ENCODE measurements at places on chromosomes 16 and 17. TPM values are rescaled to one million over a fixed set of nuclear protein-coding genes. Genes with fewer than 3 reads are reported as not detected.

The MILR1 gene
- 3.0 TPM for total RNA-seq

- DNase-seq: no peak
Observed at GRCh38 chr16:19361587-19361986, 56.1 kb upstream of the TMC5 start.

DNA sequence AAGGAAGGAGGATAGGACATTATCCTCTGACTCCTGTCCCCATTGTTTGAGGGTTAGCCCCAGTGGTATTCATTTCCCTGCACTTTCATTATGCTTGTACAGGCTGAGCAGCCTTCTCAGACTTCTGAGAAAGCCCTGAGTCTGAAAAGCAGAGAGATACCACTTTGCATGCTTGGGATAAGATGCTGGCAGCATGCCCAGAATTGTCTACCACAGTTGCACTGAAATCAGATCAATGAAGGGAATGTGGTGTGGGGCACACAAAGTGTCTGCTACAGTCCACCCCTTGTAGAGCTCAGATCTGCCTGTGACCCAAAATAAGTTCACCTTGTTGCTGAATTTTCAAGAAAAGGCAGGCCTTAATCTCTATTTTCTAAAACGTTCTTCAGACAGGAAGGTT is 160.6 kb downstream of the CCT6B start:
- no peak for DNase-seq

- DNase-seq: no peak
Observed at GRCh38 chr17:49090878-49091594, 41.5 kb upstream of the B4GALNT2 start.

The FAM222B gene
- 12.2 TPM for total RNA-seq

DNA sequence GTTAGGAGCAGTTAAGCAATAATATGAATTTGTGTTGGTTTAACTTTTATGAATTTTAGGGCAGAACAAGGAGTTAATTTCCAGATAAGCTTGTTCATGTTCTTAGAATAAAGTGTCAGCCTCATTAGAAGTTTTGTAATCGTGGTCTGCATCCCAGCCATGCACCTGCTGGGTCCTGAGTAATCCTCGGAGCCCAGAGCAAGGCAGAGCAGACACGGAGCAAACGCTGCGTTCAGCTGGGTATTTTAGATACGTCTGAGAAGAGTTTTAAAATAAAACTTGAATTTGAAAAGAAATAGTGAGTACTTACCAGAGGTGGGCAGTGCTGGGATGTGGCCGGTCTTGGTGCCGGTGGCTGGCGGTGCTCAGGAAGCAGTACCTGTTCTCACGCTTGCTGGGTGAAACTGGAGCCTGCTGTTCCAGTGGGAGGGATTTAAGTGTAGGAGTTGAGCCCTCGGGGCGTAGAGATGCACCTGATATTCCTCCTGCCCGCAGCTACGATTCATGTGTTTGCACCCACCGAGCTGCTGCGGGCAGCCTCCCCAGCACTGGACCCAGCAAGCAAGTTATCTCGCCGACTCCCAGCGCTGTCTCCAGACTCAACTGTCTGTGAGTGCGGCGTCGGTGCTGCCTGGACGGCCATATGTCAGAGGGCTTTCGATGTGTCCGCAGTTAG is at the start of gene ZNF750:
Gene ZNF750, minus strand, starts transcription at position 406 of the 676 bp plus-strand sequence. CDS start 7,568 bp downstream, outside the sequence.
- no peak for DNase-seq

DNA sequence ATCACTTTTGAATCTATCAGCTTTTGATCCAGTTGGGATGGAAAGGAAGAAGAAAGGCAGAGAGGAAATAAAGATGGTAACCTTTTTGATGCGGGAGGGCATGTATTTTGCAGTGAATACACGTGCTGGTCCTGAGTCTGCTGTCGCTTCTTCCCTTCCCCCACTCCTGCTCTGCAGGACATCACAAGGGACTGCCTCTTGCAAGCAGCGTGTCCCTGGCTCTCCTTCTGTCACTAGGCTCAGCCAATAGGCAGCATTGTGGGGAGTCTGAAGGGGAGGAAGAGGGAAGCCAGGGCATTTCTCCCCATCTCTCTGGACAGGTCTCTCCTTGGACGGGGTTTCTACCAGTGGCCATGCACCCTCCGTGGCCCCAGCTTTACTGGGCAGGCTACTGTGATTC is 15.7 kb upstream of the WFDC1 start:
- no peak for DNase-seq

DNA sequence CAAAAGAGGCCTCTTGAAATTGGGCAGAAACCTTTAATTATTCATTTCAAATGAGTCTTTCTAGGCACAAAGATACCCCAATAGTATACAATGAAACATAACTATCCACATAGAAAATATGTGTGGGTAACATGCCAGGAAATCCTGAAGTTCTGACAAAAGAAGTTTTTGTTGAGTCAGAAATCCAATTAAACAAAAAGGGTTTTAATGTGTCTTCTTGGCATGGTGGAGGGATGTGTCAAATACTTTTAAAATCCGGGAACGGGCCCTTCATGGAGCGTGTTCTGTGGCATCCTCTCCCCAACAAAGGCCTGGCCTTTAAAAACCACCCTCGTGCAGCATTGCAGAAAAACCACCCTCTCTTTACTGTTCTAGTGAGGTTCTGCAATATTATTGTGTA is 14.2 kb downstream of the CDRT4 start:
- no peak for DNase-seq

Measured in cerebellum (tissue), 4 donors.